ENCODE measurements at places on chromosomes 1 and 21. TPM values are rescaled to one million over a fixed set of nuclear protein-coding genes. Genes with fewer than 3 reads are reported as not detected.

GRCh38 chr1:119435052-119435451 is 20.1 kb downstream of the HSD3B2 start:
- peaks cover 9% of the 10 kb centered on the region for H3K27me3 ChIP-seq
- no peak for DNase-seq
- no peaks in the 10 kb centered on the region for H3K36me3 ChIP-seq
- no peak overlapping the region for H3K27ac ChIP-seq
- no peak overlapping the region for H3K4me3 ChIP-seq

GRCh38 chr1:208977012-208977411 is 606.5 kb upstream of the CAMK1G start:
- no peak for DNase-seq
- no peak overlapping the region for H3K27ac ChIP-seq
- H3K27me3 ChIP-seq, result peaks cover 22% of the 10 kb centered on the region
- no peak overlapping the region for H3K4me3 ChIP-seq

- H3K36me3 ChIP-seq, result no peaks in the 10 kb centered on the region
- H3K27me3 ChIP-seq, result peaks cover 9% of the 10 kb centered on the region
- no peak overlapping the region for H3K4me3 ChIP-seq
- peaks cover 19% of the 10 kb centered on the region for H3K4me1 ChIP-seq
- no peak for DNase-seq
Observed at GRCh38 chr1:110206261-110206920, 3.7 kb upstream of the KCNC4 start.

GRCh38 chr1:92488832-92489231 is 2.1 kb upstream of the GFI1 start:
- H3K27ac ChIP-seq, result no peak overlapping the region
- peaks cover 65% of the 10 kb centered on the region for H3K27me3 ChIP-seq
- peaks cover 21% of the 10 kb centered on the region for H3K4me1 ChIP-seq
- no peak overlapping the region for H3K4me3 ChIP-seq

DNA sequence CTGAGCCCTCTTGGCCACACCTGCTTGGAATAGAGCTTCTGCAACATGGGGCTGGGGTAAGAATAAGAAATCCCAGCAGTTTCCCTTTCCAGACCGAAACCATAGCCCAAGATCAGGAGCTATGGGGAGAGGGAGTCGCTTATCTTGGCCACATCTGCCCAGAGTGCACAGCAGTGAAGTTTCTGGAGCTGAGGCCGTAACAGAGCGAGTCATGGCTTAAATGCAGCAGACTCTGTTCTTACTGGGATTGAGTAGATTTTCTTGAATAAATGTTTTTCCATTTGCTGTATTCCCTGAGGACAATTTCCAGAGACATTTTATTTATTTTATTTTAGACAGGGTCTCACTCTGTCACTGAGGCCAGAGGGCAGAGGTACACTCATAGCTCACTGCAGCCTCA is 33.5 kb downstream of the CFAP57 start:
- H3K27ac ChIP-seq, result peak overlapping the region; percentile 97
- peak overlapping the region; percentile 17 for H3K4me3 ChIP-seq
- H3K36me3 ChIP-seq, result no peaks in the 10 kb centered on the region
- H3K4me1 ChIP-seq, result peaks cover 39% of the 10 kb centered on the region
- DNase-seq, result no peak

- H3K4me3 ChIP-seq, result no peak overlapping the region
- no peak overlapping the region for H3K27ac ChIP-seq
- peaks cover 7% of the 10 kb centered on the region for H3K4me1 ChIP-seq
- peaks cover 7% of the 10 kb centered on the region for H3K27me3 ChIP-seq
Observed at GRCh38 chr1:44048532-44049215, 17.4 kb upstream of the SLC6A9 start.

PTP4A2 gene
- 142 TPM for total RNA-seq

Data from osteocyte (in vitro differentiated cells).